Fibroblast of mammary gland (primary cell): ENCODE measurements at places on chromosomes 2 and 18.

- no peak for DNase-seq
These were observed 71.8 kb downstream of the CMPK2 start for GRCh38 chr2:6793913-6794312.

DNA sequence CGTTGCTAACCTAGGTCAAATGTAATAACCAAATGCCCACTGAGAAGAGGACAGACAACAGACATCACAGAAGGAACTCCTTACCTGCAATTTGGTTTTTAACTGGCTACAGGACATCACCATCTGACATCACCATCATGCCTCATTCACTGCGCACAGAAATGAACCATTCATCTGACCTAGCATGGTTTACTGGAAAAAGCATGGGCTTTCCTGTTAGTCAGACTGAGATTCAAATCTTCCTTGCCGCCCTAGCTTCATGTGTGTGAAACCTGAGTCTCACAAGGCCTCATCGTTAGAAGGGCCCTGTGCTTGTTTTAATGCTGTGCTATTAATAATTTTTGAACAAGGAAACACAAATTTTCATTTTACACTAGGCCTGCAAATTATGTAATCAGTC lies 1.1 kb upstream of the HIBCH start:
- DNase-seq: no peak

- DNase-seq: peak; percentile 15
These were observed 79.1 kb upstream of the GRB14 start for GRCh38 chr2:164700390-164700789.

- no peak for DNase-seq
These were observed 243.9 kb downstream of the AFF3 start for GRCh38 chr2:99898336-99899048.
